ENCODE measurements at places on chromosomes 3 and 15.

DNA sequence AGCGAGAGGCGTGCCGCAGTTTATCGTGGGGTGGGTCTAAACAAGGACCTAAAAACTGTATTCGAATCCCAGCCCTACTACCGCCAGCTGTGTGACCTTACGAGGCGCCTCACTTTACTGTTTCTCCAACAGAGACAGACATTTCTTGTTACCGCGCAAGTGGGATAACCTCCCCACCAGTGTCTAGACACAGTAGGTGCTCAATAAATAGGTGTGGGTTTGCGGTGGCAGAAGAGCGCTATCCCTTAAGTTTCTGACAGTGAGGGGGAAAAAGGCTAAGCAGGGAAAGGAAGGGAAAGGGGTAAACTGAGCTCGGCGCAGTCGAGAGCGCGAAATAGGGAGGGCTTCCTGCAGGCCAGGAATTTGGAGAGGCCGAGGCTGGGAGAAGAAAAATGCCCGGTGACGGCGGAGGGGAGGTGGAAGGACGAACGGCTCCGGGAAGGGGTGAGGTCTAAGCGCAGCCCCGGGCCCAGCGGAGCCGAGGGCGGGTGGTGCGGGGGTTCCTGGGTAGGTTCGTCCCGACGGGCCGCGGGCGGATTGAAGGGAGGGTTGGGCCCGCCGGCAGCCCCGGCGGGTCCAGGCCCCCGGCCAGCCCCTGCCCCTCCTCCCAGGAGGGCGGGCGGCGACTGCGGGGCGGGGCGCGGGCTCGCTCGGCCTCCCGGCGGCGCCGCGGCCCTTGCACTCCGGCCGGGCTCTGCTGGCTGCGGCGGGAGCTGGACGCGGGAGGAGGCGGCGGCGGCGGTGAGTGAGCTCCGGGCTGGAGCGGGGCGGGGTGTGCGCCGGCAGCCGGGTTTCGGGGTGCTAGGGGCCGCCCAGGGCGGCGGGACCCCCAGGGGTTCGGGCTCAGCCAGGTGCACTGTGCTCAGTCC, at the start of gene CGNL1:
CGNL1 (plus strand) TSS at position 679 of the 869 bp plus-strand sequence. CDS start 61,495 bp downstream, outside the sequence.
- DNase-seq: peak; percentile 15

DNA sequence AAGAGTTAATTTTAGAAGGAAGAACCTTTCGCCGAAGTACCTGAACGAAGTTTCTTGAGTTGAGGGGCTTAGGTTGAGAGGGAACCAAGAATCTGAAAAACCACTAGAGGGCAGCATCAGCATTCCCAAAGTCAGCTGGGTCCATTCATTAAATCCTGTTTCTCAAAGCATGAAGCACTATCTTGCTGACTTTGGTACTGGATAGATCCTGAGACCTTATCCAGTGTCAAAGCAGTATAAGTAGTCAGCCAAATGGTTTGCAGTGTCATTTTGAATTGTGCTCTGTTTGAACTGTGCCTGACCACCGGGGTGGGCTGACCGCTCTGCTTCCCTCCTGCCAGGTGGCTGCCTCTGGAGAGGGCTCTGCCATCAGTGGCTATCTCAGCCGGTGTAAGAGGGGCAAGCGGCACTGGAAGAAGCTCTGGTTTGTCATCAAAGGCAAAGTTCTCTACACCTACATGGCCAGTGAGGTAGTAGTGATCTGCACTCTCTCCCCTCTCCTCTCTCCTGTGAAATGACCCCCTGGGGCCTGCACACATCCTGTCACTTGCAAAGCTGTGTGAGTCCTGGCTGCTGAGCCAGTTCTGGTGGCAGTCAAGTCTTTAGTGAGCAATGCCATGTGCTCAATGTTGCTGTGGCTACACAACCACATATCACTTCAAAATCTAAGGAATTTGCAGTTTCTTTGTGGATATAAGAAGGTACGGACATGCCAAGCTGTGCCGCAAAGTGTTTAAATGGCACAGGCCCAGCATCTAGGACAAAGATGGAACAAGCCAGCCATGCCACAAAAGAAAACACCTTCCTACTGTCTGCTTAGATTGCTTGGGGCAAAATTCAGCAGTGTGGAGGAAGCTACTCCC, 21.4 kb upstream of the NR2C2 start:
- peak; percentile 43 for DNase-seq

DNA sequence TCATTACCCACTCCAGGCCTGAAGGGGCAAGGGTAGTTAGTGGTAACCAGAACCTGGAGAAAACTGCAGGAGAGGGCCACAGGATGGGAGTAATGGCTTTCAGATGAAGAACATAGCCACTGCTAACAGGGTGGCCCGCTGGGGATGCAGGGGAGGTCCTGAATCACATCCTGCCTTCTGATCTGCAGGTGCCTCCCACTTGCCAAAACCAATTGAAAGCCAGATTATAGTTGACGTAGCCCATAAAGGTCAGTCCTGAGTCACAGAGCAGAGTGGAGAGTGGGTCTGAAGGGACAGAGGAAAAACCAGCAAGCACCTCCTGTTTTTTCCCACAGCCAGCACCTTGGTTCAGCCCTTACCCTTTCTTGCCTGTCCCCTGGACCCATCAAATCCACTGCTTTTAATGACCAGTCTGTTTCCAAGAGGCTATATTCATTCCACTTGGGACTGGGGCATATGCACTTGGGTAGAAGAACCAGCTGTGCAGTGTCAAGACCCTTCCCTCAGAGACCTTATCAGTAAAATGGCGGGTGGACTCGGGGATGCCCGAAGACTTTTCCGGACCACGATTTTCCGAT, 646 bp upstream of the SLC35G2 start:
- peak; percentile 27 for DNase-seq

GRCh38 chr15:59446232-59446957, 8.4 kb downstream of the FAM81A start:
- DNase-seq: no peak

DNA sequence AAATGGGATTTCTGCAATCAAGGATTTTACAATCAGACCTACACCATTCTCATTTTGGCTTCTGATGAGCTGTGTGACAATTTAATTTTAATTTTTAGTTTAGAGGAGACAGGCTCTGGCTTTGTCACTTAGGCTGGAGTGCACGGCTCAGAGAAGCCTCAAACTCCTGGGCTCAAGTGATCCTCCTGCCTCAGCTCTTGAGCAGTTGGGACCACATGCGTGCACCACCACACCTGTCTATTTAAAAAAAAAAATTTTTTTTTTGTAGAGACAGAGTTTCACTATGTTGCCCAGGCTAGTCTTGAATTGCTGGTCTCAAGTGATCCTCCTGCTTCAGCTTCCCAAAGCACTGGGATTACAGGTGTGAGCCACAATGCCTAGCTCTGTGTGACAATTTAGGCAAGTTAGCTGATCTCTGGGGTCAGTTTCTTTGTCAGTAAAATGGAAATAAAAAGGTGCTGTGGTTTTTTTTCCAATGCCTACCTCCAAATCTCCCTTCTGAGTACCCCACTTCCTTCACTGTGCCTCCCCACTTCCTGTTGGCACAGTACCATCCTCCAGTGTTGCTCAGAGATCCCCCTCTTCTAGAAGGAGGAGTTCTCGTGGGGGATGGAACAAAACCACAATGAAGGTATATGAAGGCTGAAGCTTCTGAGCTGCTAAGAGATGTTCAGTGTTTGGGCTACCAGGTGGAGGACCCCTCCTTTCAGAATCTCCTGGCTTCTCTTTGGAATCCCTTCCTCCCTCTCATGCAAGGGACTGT, 54.1 kb upstream of the GSK3B start:
- no peak for DNase-seq

- no peak for DNase-seq
Measured at GRCh38 chr3:107993771-107994170, 97.1 kb downstream of the CD47 start.

DNA sequence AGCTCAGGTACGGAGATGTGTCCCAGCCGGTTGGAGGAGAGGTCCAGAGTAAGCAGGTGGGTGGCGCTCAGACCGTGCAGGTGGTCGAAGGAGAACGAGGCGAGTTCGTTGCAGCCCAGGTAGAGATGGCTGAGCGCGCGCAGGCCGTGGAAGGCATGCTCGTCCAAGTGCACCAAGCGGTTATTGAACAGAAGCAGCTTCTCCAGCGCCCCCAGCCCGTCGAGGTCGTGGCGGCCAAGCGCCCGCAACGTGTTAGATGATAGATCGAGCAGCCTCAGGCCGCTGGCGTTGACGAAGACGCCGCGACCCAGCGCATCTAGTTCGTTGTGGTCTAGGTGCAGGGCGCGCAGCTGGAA, 648 bp downstream of the AMIGO3 start:
- DNase-seq: no peak

- DNase-seq: no peak
Measured at GRCh38 chr15:87792250-87793040, 464.1 kb downstream of the NTRK3 start.

GRCh38 chr3:3212781-3213440, 33.4 kb upstream of the CRBN start:
- DNase-seq: no peak

- no peak for DNase-seq
Measured at GRCh38 chr3:193129607-193130006, 111.4 kb upstream of the PLAAT1 start.

- DNase-seq: no peak
Measured at GRCh38 chr3:149486726-149487125, 12.2 kb downstream of the TM4SF4 start.

DNA sequence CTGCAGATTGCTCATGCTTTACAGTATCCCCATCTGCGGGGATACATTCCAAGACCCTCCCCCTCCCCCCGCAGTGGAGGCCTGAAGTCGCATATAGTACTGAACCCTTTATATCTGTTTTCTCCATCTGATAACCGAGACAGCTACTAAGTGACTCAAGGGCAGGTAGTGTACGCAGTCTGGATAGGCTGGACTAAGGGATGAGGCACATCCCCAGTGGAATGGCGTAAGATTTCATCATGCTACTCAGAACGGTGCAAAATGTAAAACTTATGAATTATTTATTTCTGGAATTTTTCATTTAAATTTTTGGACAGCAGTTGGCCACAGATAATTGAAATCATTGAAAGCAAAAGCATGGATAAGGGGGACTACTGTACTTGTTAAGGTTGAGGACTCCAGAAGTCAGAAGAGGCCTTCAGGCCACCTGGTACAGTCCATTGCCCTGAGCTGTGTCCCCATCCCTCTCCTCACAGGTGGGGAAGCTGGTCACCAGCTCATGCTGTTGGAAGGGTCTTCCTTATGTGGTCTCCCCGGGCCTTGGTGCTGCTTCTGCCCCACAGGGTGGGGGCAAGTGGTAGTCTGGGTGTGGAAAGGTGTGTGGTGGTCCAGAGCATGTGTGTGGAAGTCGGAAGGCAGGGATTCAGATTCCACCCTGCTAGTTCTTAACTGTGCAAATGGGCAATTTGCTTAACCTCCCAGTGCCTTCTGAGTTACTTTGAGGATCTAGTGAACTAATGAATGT, 72.0 kb downstream of the HCN4 start:
- DNase-seq: no peak

- no peak for DNase-seq
Measured at GRCh38 chr15:38454696-38455090, 766 bp downstream of the FAM98B start.

DNA sequence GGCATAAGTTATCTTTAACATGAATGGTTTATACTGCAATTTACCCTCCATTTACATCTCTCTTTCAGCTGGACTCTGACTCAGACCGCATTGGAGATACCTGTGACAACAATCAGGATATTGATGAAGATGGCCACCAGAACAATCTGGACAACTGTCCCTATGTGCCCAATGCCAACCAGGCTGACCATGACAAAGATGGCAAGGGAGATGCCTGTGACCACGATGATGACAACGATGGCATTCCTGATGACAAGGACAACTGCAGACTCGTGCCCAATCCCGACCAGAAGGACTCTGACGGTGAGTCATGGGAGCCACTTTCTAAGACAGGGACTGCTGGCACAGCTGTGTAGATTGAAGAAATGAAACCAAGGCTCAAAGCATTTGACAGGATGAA, 11.6 kb downstream of the THBS1 start:
- DNase-seq: no peak

DNA sequence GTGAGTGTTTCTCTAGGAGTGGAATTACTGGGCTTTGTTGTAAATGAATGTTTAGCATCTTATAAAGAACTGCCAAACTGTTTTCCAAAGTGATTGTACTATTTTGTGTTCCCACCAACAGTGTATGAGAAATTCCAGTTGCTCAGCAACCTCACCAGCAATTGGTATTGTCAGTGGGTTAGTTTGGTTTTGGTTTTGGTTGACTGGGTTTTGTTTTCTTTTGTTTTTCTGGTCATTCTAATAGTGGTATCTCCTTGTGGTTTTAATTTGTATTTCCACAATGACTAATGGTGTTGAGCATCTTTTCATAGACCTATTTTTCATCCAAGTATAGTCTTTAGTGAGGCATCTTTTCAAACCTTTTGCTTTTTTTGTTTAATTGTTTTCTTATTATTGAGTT, 27.1 kb downstream of the FILIP1L start:
- DNase-seq: no peak

GRCh38 chr3:138687236-138687635, 78.7 kb downstream of the FAIM start:
- no peak for DNase-seq

DNA sequence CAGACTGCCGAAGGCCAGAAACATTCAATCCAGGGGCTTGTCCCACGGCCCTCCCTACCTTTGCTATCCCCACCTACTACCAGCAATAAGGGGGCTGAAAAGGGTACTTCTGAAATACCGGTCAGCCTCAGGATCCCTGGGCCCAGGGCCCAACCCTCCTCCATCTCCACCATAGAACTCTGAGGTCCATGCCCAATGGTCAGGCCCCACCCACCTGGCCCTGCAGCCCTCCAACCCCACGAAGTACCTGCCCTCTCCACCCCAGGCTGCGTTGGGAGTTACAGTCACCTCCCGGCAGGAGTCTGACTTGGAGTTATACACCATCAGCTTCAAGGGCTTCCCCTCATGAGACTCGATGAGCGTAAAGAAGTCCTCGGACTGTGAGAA, 6.9 kb downstream of the GORASP1 start:
- DNase-seq: no peak

GRCh38 chr3:171977860-171978259, 61.5 kb upstream of the FNDC3B start:
- no peak for DNase-seq

DNA sequence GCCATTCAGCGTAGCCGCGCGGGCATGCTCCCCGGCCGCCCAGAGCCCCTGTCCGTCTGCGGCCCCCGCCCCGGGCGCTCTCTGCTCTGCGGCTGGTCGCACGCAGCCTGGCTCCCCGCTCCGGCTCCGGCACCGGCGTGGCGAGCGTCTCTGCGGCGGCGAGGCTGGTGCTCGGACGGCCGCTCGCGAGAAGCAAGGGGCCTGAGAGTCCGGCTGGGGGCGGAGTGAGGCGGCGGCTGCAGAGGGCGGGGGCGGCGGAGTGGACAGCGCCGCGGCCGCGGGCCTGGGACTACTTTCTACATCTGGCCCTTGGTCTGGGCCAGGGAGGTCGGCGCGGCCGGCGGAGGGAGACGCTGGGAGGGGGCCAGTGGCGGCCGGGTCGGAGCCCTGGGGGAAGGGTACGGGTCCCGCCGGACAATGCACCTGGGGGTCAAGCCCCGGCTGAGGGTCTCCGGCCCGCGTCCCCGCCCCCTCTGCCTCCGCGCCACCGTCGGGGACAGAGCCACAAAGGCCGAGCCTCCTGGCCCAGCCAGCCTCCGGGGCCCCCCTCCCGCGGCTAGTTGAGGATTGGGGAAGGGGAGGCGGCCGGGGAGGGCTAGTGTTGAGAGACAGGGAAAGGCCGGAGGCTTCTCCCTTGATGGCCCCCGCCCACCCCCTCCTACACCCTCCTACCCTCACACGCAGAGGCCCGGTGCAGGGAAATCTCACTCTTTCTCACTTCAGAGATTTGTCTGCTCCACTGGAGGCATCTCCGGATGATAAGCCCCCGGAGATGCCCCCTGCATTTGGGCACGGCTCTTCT, at the start of gene PRTG:
PRTG (minus strand) TSS at position 226 of the 802 bp plus-strand sequence; CDS start at position 5, 221 bp downstream.
- DNase-seq: no peak

- no peak for DNase-seq
Measured at GRCh38 chr3:138492980-138493675, 58.7 kb downstream of the ESYT3 start.

All from germinal center (tissue), 1 donor.